ENCODE measurements at places on chromosomes 7 and 10.

DNA sequence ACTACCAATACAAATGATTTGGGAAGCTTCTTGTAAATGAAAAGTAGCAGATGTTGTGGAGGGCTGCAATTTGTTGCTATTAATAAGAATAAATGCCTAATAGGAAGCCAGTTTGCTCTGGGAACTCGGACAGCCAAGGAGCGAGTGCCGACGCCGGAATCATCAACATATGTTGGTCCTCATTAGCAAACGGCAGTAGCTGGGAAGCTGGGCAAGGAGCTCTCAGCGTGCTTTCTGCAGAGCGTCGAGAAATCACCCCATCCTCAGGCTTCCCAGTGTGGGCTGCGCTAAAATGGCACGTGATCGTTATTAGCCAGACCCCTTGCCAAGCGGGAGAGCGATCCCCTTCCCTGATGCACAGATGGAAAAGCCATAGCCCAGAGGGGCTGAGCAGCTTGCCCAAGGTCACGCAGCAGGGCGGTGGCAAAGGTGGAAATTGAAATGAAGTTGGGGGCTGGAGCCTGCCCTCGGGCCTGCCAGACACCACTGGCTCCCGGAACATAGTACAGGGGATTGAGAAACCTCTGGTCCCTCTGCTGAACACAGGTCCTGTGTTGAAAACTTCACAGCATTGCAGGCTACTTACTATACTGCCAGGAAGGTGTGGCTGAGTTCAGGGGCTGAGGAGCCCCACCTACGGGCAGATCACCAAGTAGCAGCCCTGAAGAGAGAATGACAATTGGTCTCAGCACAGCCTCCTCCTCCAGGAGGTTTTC lies 326.9 kb downstream of the PLXNA4 start:
- DNase-seq, result no peak

- no peak for DNase-seq
These were observed 11.4 kb upstream of the PTER start for GRCh38 chr10:16425449-16425848.

DNA sequence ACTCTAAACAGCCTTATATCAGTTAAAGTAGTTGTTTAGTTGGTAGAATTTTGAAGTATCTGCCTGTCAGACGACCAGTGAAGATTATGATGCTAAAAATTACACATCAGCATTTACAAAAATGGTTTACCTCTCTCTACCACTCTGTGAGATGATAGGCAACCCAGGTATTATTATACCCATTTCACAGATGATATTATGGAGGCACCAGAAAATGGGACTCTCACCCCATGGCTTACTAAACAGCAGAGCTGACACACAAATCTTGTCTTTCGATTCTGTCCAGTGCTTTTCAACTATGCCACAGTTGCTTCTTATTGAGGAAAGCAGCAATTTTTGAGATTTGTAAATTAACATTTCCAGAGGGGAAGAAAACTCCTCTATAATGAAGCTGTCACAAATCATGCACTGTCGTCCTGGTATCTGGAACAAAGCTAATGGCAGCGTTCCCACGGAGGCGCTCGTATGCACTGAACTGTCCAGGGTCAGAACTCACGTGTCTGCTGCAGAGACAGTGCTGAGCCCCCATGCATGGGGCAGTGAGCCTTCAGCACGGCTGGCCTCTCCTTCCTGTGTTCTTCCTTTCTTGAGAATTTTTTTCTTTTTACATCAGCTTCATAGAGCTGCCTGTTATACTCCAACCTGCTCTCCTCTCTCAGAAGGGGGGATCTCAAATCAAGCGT lies 381.1 kb downstream of the SDK1 start:
- no peak for DNase-seq

DNA sequence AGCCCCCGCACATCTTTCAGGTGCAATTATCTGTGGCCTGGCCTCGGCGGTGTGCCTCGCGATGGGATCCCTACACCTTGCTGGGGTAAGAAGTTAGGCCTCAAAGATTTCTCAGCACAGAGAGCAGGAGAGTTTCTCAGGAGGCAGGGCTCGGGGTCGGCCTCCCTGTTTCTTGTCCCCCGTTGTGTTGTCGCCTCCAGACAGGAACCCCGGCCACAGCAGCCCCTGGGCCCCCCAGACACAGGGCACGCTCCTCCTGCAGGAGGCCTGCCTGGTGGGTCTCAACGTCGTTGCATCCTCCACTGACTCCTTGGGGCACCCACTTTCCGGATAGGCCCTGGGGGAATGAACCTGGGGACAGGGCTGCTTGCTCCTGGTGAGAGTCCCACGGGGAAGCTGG lies 229.1 kb upstream of the SHH start:
- no peak for DNase-seq

- DNase-seq, result no peak
These were observed 16.3 kb downstream of the YAE1 start for GRCh38 chr7:39582536-39582935.

- peak; percentile 19 for DNase-seq
These were observed 8.5 kb downstream of the ZDHHC16 start for GRCh38 chr10:97454330-97455036.

GRCh38 chr10:27474741-27475140 lies 29.4 kb upstream of the RAB18 start:
- no peak for DNase-seq

GRCh38 chr7:154765118-154765517 lies 237.8 kb downstream of the PAXIP1 start:
- no peak for DNase-seq

- DNase-seq, result no peak
These were observed 32.4 kb upstream of the TOMM7 start for GRCh38 chr7:22855049-22855392.

DNA sequence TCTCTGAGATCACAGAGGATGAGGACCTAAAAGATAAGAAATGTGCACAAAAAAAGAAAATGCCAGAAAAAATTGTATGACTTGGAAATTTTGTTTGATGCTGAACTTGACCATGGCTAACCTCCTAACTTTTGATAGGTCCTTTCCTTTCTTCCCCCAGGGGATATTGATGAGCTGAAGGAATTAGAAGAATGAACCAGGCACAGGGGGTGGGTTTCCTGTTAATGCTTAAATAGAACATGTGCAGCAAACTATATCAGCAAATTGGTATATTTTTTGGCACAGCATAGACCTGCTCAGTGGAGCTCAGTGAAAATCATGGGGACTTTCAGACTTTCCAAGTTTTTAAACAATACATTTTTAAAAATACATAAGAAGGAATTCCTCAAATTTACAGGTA lies 300.7 kb downstream of the HDAC9 start:
- DNase-seq, result no peak

DNA sequence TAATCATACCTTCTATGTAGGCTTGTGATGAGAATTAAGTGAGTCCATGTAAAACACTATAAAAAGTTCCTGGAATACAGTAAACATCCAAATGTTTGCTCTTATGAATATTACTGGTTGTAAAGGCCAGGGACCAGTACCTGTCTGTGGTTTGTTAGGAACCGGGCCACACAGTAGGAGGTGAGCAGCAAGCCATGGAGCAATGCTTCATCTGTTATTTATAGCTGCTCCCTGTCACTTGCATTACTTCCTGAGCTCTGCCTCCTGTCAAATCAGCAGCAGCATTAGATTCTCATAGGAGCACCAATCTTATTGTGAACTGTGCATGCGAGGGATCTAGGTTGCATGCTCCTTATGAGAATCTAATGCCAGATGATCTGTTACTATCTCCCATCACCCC lies 662.0 kb upstream of the ANKRD30A start:
- DNase-seq, result no peak

DNA sequence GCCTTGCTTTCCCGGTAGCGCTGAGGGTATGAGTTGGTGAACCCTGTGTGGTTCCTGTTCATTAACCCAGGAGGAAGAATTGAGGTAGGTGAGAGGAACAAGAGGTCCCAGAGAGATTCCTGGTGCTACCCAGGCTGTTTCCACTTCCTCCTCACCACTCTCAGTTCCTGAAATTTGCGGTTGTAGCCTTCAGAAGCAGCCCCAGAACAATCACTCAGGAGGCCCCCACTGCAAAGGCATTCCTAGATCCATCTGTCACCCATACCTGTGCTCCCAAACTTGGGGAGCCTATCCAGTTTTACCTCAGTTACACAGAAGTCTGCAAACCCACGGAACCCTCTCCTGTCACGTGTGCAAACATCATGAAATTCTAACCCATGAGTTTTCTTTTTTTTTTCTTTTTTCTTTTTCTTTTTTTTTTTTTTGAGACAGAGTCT lies 9.0 kb upstream of the PIP4K2A start:
- DNase-seq, result no peak

- no peak for DNase-seq
These were observed 1.3 kb downstream of the INSYN2A start for GRCh38 chr10:127195041-127195506.

DNA sequence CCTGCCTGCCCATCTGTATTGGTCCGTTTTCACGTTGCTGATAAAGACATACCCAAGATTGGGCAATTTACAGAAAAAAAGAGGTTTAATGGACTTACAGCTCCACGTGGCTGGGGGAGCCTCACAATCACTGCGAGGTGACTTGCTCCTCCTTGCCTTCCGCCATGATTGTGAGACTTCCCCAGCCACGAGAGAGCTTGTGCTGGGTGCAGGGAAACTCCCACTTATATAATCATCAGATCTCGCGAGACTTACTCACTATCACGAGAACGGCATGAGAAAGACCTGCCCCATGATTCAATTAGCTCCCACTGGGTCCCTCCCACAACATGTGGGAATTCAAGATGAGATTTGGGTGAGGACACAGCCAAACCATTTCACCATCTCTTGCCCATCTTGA lies 111.8 kb downstream of the MYL10 start:
- DNase-seq, result no peak

DNA sequence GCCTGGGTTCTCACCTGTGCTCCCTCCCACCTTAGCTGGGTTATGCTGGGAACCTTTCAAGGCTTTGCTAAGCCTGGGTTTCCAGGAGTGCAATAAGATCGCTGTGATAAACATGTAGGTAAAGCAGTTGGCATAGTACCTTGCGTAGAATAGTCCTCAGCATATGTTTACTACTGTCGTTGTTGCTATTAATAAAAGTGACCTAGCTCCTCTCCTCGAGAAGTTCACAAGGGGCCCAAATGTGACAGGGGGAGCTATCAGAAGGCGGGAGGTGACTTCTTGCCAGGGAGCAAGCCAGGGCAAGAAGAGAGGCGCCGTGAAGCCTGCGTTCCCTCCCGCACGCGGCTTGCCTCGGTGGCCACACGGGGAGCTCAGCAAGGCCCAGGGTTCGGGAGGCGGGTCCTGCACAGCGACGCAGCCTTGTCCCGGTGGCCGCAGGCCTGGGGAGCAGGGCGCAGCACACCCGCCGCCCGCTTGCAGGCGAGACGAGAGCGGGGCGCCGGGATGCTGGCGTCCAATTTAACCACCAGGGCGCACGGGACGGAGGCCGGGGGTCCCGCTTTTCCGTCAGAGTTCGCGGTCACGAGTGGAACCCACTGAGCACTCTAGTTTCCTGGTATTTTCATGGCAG lies 106.2 kb downstream of the SNX10 start:
- DNase-seq, result no peak

GRCh38 chr10:113485736-113486135 lies 67.1 kb upstream of the HABP2 start:
- DNase-seq, result no peak

- no peak for DNase-seq
These were observed 131.1 kb downstream of the WDR37 start for GRCh38 chr10:1187151-1187854.

- no peak for DNase-seq
These were observed 120.8 kb upstream of the GAD2 start for GRCh38 chr10:26095781-26096180.

DNA sequence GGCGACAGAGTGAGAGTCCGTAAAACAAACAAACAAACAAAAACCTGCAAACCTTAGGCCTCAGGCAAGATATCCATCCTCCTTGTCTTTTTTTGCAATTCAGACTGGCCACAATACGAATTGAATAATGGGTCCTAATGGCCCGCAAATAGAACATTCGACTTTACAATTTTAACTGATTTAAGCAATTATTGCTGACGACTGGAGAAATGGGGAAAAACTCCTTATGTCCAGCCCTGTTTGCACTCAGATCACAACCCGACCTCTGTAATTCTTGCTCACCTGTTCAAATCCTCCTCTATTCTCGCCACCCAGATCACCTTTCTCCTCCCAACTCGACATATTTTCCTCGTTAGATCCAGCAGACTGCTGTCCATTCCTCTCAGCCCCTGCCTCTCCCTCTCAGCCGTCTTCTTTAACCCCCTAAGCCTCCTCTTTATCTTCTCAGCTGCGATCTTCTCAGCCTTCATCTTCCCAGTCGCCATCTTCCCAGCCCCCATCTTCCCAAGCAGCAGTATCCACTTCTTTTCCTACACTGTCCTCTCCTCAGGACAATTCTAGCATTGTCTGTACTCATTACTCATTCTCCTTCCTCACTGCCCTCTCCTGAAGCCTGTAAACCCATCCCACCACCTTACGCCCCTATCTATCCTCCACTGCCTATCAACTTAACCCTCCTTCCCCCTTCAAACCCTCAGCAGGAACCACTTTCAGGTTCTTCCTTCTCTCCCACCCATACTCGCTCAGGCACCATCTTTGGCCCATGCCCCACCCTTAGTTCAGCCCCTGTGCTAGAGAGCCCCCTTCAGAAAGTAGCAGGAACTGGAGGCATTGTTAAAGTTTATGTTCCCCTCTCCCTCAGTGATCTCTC lies 61.8 kb downstream of the LRRC17 start:
- DNase-seq, result no peak

GRCh38 chr7:108415821-108416536 lies 40.3 kb downstream of the NRCAM start:
- no peak for DNase-seq

GRCh38 chr7:2626498-2627117 lies 5.2 kb upstream of the TTYH3 start:
- DNase-seq, result no peak

DNA sequence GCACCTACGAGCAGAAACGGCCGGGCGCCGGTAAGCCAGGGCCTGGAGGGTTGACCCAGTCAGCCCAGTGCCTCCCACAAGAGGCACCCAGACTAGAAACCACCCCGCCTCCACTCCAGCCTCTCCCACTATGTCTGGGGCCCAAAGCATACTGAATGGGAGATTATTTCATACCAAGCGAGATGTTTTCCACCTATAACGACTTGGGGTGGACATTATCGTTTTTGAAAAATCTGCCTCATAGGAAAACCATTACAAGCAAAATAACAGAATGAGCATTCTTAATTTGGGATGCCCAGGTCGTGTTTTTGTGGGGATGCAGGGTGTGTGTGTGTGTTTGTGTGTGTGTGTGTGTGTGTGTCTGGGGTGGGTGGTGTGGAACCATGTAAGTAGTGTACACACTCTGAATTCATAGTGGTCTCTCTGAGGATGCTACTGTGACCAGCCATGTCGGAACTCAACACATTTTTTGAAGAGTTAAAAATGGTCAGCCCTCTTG lies 1.6 kb downstream of the HOXA6 start:
- no peak for DNase-seq

GRCh38 chr10:122379041-122379440 lies 4.5 kb downstream of the PLEKHA1 start:
- DNase-seq, result no peak

- no peak for DNase-seq
These were observed 44.7 kb downstream of the SH2D4B start for GRCh38 chr10:80582286-80582960.

- no peak for DNase-seq
These were observed 27.5 kb upstream of the WAC start for GRCh38 chr10:28505359-28505959.

- no peak for DNase-seq
These were observed 42.6 kb upstream of the SLC35G1 start for GRCh38 chr10:93851169-93851568.

GRCh38 chr7:111486472-111487142 lies 75.7 kb downstream of the IMMP2L start:
- no peak for DNase-seq

GRCh38 chr10:103820101-103821062 lies 35.0 kb downstream of the SH3PXD2A start:
- no peak for DNase-seq

- no peak for DNase-seq
These were observed 6.9 kb downstream of the BZW2 start for GRCh38 chr7:16652888-16653287.

Data from stimulated activated CD4-positive, alpha-beta T cell treated with anti-CD3 and anti-CD28 coated beads, Interleukin-4, amount 100 ng/mL, for 1 hour (primary cell).